Stimulated activated CD4-positive, alpha-beta T cell treated with anti-CD3 and anti-CD28 coated beads, Interleukin-12 subunit alpha, Interleukin-12 subunit beta, amount 100 ng/mL, for 48 hours (primary cell): ENCODE measurements at places on chromosomes 4 and X.
A peak's percentile ranks its signal among the peaks of the same experiment; 100 is the strongest.

DNA sequence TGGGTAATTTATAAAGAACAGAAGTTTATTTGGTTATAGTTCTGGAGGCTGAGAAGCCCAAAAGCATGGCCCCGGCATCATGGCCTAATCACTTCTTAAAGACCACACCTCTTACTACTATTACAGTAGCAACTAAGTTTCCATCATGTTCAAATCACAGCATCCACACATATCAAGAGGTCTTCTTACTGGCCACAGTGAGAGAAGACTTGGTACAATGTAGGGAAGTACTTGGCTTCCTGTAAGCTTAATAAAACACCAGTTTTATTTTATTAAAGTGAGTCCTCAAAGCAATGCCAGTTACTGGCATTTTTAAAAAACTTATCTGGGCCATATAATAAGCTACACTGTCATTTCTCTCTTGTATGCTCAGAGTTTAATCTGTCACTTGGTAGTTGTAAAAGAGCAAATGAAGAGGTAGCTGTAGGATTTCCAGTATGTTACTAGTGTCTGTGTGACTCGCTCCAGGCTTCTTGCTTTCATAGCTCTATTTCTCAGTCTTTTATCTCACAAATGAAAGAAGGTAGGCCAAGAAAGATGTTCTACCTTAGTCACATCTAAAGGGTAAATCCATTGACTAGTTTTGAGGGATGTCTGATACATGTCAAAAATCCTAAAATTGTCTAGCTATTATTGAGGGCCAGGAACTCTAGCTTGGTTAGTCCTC lies 159.2 kb upstream of the CPEB2 start:
- no peak for DNase-seq

GRCh38 chr4:153142700-153143438 lies 61.4 kb upstream of the TRIM2 start:
- no peak for DNase-seq

DNA sequence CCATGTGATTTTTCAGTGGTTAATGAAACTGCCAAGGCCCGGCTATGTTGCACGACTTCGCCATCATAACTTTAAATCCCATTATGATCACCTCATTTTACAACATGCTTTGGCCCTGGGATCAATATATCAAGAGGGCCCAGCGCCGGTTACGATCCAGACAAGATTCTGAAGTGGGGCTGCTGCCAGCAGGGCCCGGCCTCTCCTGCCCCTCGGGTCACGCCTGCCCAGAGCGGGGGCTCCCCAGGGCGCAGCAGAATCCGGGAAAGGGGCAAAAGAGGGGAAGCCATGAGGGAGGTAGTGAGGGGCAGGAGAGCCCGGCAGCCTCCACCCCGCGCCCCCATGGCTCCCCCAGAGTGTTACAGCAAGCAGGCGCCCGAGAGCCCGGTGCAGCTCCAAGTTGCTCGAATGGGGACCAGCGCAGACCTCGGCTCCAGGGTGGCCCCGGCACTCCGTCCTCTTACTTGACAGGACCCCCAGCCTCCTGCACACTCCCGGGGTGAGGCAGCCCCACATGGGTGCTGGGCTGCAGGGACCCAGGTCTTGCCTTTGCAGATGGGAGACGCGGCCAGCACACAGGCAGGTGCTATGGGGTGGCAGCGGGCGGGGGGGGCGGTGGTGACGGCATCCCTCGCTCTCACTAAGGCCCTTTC lies 129.8 kb upstream of the NKX1-1 start:
- no peak for DNase-seq

GRCh38 chr4:75881476-75881875 lies 20.8 kb downstream of the PPEF2 start:
- DNase-seq: no peak

- DNase-seq: no peak
Observed at GRCh38 chr4:2662598-2662997, 93.5 kb downstream of the TNIP2 start.

- DNase-seq: peak; percentile 16
Observed at GRCh38 chr4:15765910-15766697, 12.0 kb upstream of the CD38 start.

DNA sequence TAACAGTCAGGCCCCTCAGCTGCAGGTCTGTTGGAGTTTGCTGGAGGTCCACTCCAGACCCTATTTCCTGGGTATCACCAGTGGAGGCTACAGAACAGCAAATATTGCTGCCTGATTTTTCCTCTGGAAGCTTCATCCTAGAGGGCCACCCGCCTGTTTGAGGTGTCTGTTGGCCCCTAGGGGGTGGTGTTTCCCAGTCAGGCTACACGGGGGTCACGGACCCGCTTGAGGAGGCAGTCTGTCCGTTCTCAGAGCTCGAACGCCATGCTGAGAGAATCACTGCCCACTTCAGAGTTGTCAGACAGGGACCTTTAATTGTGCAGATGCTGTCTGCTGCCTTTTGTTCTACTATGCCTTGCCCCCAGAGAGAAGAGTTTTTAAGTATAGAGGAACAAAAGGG lies 160.8 kb downstream of the DKK2 start:
- DNase-seq: no peak

DNA sequence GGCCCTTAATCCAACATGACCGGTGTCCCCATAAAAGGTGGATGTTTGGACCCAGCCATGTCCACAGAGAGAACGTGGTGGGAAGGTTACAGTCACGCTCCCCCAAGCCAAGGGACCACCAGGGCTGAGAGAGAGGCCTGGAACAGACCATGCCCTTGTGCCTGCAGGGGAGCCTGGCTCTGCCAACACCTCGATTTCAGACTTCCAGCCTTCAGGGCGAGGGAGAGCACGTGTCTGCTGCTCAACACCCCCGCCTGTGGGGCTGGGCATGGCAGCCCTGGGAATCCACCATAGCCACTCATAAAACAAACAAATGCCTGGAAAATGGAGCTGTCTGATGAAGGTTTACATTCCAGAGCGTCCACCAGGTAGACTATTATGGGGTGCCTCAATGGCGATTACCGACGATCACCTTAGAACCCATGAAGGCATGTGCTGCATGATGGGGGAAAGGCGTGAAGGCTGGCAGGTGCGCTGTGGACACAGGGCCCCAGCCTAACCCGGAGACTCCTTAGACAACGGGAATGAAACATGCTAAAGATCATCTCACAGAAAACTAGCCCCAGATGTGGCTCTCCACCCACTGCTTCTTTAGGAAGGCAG lies 42.3 kb upstream of the HMX1 start:
- DNase-seq: no peak

GRCh38 chr4:102878901-102879300 lies 10.1 kb downstream of the CISD2 start:
- DNase-seq: no peak

DNA sequence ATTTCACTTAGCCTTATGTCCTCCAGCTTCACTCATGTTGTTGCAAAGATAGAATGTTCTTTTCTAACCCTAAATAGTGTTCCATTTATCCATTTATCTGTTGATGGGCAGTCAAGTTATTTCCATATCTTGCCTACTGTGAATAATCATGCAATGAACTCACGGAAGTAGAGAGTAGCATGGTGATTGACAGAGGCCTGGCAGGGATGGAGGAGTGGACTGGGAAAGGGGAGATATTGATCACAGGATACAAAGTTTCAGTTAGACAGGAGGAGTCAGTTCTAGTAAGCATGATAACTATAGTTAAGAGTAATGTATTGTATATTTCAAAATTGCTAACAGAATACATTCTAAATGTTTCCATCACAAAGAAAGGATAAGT lies 10.3 kb upstream of the CLNK start:
- no peak for DNase-seq

DNA sequence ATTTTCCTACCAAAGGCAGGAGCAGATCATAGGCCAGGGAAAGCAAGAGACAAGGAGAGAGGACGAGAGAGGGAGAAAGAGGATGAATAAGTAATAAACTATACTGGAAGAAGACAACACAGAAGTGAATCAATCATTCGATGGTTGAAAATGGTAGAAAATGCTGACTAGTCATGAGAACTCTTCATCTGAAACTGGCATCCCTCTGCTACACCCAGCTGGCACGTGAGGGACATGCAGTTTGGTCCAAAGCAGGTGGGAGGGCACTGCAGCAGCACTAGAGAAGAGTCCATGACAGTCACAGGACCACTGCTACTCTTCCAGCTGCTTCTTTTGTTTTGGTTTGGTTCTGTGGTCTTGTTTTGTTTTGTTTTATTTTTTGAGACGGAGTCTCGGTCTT lies 74.1 kb downstream of the AFAP1 start:
- DNase-seq: no peak

DNA sequence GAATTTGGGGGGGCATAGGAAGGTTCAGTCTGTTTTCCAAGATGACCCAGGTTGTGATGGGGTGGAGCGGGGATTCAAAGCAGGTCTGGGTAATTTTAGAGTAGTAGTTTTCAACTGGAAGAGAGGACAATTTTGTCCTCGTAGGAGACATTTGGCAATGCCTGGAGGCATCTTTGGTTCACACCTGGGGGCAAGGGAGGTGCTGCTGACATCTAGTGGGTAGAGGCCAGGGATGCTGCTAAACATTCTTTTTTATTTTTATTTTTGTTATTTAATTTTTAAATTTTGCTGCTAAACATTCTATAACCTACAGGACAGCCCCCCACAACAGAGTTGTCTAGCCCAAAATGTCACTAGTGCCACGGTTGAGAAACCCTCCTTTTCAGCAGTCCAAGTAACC lies 1.9 kb downstream of the RAB9A start:
- DNase-seq: no peak

DNA sequence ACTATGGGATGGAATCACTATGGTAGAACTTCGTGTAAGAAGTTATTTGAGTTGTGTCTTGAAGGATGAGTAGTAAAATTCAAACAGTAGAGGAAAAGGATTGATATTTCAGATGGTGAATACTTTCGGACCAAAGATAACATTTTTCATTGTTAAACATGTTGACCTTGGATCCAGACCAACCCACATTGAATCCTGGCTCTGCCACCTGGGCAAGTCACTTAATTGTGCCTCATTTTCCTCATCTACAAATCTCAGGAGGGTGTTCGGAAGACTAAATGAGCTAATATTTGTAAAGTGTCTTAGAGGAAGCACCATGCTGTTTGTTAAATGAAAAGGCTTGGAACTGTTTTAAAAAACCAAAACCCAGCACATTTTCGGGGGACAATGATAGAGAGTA lies 1.4 kb upstream of the AIFM1 start:
- DNase-seq: no peak

DNA sequence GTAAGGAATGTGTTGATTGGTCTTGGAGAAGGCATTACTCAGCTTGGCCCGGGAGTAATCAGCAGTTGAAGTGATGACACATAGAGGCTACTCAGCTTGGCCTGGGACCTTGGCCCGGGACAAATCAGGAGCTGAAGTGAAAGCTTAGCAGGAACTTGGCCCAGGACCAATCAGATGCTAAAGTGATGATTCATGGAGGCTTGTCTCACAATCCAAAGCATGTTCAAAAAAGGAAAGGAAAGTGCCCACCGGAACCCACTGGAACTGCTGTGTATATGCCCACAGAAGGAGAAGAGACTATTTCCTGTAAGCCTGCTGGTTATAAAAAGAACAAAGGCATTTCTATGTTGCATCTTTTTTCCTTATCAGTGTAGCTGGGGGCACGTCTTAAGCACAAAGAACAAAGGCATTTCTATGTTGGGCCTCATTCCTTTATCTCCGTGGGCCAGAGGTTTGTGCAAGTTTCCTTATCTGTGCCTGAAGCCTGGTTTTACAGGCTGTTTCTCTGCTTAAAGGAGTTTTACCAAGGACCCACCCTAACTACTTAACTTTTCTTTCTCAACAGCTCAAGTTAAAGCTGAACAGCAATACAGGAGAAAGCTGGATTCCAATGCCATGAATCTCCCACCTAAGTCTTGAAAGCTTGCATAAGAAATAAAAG lies 1176.7 kb downstream of the NLGN4X start:
- DNase-seq: no peak

DNA sequence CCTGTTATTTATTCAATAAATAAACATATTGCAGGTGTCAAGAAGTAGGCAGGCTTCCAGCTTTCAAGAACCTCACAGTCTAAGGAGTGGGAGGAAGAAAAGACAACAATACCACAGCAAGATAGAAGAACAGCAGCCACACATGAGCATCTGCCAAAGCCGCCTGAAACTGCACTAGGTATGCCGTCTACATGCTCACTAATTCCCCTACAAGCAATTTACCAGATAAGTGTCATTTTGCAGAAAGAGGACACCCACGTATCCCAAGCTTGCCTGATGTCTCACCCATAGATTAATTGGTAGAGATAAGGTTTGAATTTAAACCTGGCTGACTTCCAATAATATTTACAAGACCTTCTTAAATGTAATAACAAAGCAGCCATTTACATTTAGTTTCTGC lies 439.4 kb upstream of the CPEB2 start:
- DNase-seq: no peak

DNA sequence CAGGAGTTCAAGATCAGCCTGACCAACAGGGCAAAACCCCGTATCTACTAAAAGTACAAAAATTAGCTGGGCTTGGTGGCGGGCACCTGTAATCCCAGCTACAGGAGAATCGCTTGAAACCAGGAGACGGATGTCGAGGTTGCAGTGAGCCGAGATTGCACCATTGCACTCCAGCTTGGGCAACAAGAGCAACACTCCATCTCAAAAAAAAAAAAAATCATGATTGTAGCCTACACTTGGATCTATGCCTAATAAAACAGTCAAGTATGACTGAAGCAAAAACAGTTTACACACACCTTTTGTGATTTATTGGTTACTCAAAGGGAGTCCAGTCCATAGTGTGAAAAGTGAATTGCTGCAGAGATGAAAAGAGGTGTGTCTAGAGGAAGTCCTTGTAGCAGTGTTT lies 34.7 kb upstream of the TASL start:
- no peak for DNase-seq

GRCh38 chr4:90220459-90220858 lies 93.3 kb downstream of the CCSER1 start:
- no peak for DNase-seq

GRCh38 chrX:37818031-37818430 lies 29.3 kb downstream of the DYNLT3 start:
- no peak for DNase-seq

GRCh38 chr4:84936123-84936522 lies 30.4 kb downstream of the WDFY3 start:
- DNase-seq: no peak

GRCh38 chrX:109878236-109878635 lies 124.7 kb upstream of the TMEM164 start:
- no peak for DNase-seq

- DNase-seq: no peak
Observed at GRCh38 chr4:17544831-17545234, 29.9 kb downstream of the CLRN2 start.

GRCh38 chr4:159015841-159016240 lies 87.0 kb upstream of the RAPGEF2 start:
- no peak for DNase-seq

DNA sequence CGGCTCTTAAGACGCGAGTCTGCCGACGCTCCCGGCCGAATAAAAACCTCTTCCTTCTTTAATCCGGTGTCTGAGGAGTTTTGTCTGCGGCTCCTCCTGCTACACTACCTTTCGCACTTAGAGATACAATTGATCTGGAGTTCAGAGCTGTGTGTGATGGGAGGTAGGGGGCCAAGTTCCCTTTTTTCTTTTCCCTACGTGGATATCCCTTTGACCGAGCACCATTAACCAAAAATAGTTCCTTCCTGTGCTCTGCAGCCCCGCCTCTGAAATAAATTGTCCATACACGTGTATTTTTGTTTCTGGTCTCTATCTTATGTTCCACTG lies 555 bp upstream of the PGM2 start:
- no peak for DNase-seq

GRCh38 chr4:157057218-157057617 lies 18.7 kb upstream of the GLRB start:
- no peak for DNase-seq
